ENCODE measurements at places on chromosomes 6 and 20.

DNA sequence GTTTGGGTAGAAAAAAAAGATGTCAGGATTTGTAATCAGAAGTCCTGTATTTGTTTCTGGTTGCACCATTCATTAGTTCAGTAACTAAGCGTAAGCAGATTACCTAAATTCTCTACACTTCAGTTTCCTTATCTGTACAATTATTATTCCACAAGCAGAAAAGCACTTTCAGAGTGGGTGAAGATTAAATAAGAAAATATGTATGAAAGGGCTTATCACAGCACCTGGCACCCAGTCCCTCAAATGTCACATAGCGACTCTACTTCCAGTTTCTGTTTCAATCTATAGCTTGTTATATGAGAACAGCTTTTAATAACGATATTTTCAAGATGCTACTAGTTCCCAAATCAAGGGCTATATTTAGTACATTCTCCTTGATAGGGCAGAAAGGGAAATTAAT is 31.4 kb downstream of the RGS17 start:
- DNase-seq = no peak

- DNase-seq = no peak
Measured at GRCh38 chr20:12750221-12750620, 258.6 kb upstream of the SPTLC3 start.

- DNase-seq = no peak
Measured at GRCh38 chr6:22436134-22436533, 133.2 kb upstream of the HDGFL1 start.

GRCh38 chr6:107692351-107692750 is 131.8 kb downstream of the SCML4 start:
- DNase-seq = no peak

DNA sequence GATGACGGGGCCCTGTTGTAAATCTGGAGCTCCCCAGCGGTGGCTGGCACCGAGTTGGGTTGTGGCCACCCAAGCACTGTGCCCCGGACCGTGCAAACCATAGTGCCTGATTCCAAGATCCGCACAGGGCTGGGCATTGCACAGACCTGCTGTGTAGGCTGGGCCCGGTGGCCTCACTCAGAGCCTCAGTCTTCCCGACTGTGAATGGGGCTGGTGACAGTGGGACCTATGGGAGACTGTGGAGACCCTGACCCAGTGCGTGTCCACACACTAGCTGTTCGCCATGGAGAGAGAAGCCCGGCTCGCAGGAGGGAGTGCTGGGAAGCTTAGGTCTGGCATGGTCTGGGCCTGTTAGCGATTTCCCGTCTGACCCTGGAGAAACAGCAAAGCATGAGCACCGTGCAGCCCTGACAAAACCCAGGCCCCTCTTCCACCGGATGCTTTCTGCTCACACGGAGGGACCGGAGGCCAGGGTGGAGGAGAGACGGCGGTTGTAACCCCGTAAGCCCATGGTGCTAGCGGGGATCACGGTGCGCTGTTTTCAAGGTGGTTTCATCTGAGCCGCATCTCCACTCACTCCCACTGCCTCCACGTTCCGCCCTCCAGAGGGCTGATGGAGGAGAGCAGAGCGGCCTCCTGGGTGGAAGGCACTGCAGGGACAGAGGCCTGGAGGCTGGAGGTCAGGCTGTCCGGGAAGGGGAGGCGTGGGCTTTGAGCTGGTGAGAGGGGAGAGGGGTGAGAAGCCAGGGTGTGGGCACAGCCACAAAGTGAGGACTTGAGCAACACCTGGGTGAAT is 52.2 kb downstream of the SRC start:
- no peak for DNase-seq

DNA sequence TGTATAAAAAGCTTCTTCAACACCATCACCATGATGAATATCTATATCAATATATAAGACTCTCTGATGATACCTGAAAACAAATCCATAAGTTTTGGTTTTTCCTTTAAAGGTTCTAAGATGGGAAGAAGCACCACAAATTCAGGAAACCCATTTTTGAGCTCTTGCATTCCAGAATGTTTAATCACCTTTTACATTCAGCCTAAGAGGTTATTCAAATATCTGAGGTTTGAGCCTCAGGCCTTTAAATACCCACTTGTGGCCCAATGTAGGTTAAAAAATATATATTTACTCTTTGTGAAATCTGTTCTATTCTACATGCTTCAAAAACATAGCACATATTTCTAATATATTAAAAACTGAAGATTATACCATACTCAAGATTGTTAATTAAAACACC is 17.6 kb downstream of the HDAC2 start:
- DNase-seq = no peak

DNA sequence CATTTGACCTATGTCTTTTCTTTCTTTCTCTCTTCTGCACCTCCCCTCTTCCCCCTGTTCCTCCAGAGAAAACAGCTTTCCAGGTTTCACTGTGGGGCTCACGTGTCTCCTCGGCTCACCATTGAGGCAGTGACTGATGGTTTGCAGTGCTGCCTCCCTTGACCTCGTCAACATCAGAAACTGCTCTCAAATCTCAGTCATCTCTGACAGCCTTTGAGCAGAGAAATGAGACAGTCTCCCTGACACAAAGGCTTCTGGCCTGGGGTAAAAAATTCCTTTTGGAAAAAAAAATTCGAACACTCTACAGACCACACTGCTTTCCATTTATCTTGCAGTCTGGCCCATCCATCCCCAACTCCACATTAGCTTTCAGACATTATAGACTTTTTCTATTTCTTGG is 450.0 kb downstream of the TFAP2B start:
- DNase-seq = no peak

Data from HAP-1 (cell line).